T-cell (primary cell): ENCODE measurements at places on chromosomes 13 and 19. TPM values are rescaled to one million over a fixed set of nuclear protein-coding genes. Genes with fewer than 3 reads are reported as not detected.

- H3K27me3 ChIP-seq = no peaks in the 10 kb centered on the region
- peaks cover 81% of the 10 kb centered on the region for H3K4me1 ChIP-seq
- H3K36me3 ChIP-seq = peaks cover 7% of the 10 kb centered on the region
- H3K4me3 ChIP-seq = peak overlapping the region; percentile 74
- peak overlapping the region; percentile 78 for H3K27ac ChIP-seq
- DNase-seq = no peak
Measured at GRCh38 chr19:16076958-16077611, 790 bp downstream of the TPM4 start.

DNA sequence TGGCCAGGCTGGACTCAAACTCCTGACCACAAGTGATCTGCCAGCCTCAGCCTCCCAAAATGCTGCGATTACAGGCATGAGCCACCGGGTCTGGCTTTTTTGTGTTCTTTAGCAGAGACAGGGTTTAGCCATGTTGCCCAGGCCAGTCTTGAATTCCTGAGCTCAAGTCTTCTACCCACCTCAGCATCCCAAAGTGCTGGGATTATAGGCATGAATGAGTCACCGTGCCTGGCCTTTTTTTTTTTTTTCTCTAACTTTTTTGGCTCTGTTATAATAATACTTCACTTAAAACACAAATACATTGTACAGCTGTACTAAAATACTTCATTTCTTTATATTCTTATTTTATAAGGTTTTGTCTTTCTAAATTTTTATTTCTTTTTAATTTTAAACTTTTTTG is 599.5 kb upstream of the PCDH9 start:
- no peaks in the 10 kb centered on the region for H3K27me3 ChIP-seq
- DNase-seq = no peak
- no peak overlapping the region for H3K27ac ChIP-seq
- no peaks in the 10 kb centered on the region for H3K4me1 ChIP-seq
- H3K36me3 ChIP-seq = no peaks in the 10 kb centered on the region

DNA sequence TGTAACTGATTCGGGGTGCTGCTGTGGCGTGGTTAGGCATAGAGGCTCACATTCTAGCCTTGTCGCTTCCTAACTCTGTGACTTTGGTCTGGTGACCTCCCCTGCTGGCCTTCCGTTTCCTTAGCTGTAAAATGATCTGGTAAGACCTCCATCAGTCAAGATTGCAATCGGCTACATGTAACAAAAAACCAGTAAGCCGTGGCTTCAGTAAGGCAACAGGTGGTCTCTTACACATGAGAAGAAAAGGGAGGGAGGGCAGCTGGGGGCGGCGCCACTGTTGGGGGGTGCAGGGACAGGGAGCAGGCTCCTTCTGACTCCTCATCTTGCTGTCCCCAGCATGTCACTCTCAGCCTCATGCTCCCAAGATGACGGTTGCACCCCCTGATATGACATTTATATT is 148.0 kb downstream of the SIPA1L3 start:
- peaks cover 2% of the 10 kb centered on the region for H3K4me1 ChIP-seq
- no peak overlapping the region for H3K27ac ChIP-seq
- H3K36me3 ChIP-seq = no peaks in the 10 kb centered on the region
- DNase-seq = no peak
- no peaks in the 10 kb centered on the region for H3K27me3 ChIP-seq

- H3K27ac ChIP-seq = no peak overlapping the region
- peaks cover 7% of the 10 kb centered on the region for H3K36me3 ChIP-seq
- no peak overlapping the region for H3K4me3 ChIP-seq
- peaks cover 3% of the 10 kb centered on the region for H3K4me1 ChIP-seq
- DNase-seq = no peak
Measured at GRCh38 chr13:50071379-50071778, 56.1 kb downstream of the KCNRG start.

DNA sequence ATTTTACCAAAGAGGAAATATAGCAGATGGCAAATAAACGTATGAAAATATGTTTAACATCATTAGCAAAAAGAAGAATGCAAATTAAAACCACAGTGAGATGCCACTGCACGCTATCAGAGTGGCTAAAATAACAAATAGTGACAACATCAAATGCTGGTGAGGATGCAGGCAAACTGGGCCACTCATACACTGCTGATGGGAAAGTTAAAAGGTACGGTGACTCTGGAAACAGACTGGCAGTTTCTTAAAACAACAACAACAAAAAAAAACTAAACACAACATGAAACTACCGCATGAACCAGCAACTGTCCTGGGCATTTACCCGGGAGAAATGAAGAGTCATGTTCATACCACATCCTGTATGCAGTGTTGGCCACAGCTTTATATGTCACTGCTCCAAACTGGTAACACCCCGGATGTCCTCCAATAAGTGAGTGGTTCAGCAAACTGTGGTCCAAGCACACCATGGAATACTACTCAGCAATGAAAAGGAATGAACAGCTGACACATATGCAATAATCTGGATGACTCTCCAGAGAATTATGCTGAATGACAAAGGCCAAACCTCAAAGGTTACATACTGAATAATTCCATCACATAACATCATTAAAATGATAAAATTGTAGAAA is 22.3 kb downstream of the EPS15L1 start:
- no peaks in the 10 kb centered on the region for H3K27me3 ChIP-seq
- DNase-seq = peak; percentile 27
- H3K36me3 ChIP-seq = no peaks in the 10 kb centered on the region
- no peaks in the 10 kb centered on the region for H3K4me1 ChIP-seq

GRCh38 chr13:44565881-44566280 is 10.2 kb downstream of the TSC22D1 start:
- no peaks in the 10 kb centered on the region for H3K27me3 ChIP-seq
- H3K4me1 ChIP-seq = no peaks in the 10 kb centered on the region
- H3K27ac ChIP-seq = no peak overlapping the region
- H3K36me3 ChIP-seq = no peaks in the 10 kb centered on the region
- no peak for DNase-seq

GRCh38 chr19:2726904-2727639 is 5.9 kb upstream of the DIRAS1 start:
- peaks cover 2% of the 10 kb centered on the region for H3K36me3 ChIP-seq
- H3K4me3 ChIP-seq = no peak overlapping the region
- DNase-seq = no peak
- peaks cover 3% of the 10 kb centered on the region for H3K27me3 ChIP-seq

DNA sequence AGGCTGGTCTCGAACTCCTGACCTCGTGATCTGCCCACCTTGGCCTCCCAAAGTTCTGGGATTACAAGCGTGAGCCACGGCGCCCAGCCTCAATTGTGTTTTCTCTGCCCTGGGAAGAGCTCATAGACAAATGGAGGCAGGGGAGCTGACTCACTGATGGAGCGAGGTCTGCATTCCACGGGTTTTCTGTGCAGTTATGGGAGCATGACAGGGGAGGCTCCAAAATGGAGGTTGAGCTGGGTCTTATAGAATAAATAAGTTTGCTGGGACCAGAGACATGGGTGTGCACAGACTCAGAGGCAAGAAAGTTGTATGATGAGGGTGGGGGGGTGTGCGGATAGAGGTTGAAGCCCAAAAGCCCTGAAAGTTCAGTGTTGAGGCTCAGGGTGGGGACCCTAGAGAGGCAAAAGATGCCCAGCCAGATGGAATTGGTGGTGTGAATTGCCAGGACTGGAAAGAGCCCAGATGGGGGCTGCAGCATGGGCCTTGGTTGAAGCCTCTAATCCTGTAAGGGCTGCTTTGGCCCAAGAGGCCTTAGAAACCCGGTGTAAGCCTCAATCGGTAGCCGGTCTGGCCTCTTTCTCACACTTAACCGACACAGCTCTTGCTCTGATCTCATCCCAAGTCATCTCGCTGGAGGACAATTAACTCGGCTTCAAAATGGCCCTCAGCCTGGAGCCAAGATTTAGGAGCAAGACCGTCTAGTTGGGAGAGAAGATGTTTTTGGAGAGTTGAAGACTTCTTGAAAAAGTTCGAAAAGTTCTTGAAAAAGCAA is 1.9 kb downstream of the TPM4 start:
- H3K27me3 ChIP-seq = no peaks in the 10 kb centered on the region
- no peak for DNase-seq
- H3K4me1 ChIP-seq = peaks cover 34% of the 10 kb centered on the region
- peaks cover 21% of the 10 kb centered on the region for H3K36me3 ChIP-seq
- H3K27ac ChIP-seq = peak overlapping the region; percentile 78

DNA sequence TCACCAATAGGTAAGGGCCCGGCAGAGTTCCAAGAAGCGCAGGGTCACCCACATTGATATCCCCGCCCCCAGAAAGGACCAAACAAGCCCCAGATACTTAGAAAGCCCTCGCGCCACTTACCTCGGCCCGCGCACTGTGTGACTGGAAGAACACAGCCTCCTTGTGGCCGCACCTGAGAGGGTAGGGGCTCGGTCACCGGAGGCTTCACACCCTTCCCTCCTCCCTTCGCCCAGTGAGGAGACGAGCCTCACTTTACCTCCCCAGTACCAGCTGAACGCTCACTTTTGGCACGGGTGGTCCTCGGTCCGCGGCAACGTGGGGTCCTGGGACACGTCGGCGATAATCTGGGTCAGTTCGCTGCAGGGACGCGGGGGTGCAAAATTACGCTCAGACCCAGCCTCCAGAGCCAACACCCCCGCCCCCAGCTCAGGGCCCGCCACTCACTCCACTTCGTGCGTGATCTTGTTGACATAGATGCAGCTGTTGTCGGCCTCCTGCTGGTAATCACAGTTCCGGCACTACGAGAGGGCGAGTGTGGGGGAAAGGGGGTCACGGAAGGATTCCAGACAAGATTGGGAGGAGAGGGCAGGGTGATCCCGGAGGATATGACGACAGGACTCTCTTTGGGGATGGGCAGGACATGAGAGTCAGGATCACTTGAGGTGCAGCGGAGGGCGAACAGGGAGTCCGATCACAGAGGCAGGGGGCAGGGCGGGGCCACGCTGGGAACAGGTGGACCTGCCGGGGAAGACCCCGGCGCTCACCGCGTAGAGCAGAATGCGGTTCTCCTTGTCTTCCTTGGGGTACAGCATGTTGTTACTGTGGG is 568 bp downstream of the POLR2I start:
- no peak for DNase-seq
- H3K27ac ChIP-seq = peak overlapping the region; percentile 68
- H3K4me1 ChIP-seq = peaks cover 38% of the 10 kb centered on the region
- no peaks in the 10 kb centered on the region for H3K27me3 ChIP-seq

DNA sequence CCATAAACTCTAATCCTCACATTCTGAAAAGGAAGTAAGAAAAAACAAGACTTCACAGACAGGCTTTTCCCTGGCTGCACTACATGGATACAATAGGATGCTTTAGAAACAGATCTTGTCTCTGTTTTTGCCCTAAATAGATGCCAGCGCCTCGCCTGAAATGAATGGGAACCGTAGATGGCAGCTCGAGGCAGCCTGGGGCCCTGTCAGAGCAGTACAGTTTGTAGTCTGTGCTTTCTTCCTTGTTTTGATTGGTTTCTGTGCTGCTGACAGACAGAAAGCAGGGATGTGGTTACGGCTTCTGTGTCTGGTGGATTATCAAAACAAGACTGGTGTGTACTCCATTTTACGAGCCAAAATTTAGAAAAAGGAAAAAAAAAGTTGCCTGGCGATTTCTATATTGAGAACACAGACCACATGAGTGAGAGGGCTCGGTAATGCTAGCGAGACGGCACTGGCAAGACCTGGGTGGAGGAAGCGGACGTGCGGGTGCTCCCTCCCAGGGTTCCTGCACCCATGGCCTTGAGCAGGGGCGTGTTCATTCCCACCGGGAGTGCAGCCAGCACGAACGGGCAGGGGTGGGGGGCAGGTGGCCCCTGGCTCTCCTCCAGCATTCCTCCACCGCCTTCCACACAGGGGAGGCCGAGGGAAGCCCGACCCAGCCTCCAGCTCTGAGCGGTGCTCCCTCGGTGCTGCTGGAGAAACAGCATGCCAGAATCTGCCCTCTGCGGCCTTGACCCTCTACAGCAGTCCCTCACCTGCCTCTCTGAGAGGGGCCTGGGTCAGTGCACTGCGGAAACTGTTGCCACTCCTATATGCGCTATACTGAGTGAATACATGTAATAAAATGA is 37.6 kb upstream of the C1QTNF9 start:
- peak overlapping the region; percentile 75 for H3K4me3 ChIP-seq
- H3K4me1 ChIP-seq = peaks cover 82% of the 10 kb centered on the region
- H3K27ac ChIP-seq = peak overlapping the region; percentile 83
- peak; percentile 72 for DNase-seq
- no peaks in the 10 kb centered on the region for H3K36me3 ChIP-seq
- H3K27me3 ChIP-seq = no peaks in the 10 kb centered on the region

GRCh38 chr13:76516013-76516412 is 370.2 kb downstream of the KCTD12 start:
- DNase-seq = no peak
- no peaks in the 10 kb centered on the region for H3K4me1 ChIP-seq
- H3K4me3 ChIP-seq = no peak overlapping the region
- no peak overlapping the region for H3K27ac ChIP-seq
- no peaks in the 10 kb centered on the region for H3K36me3 ChIP-seq

DNA sequence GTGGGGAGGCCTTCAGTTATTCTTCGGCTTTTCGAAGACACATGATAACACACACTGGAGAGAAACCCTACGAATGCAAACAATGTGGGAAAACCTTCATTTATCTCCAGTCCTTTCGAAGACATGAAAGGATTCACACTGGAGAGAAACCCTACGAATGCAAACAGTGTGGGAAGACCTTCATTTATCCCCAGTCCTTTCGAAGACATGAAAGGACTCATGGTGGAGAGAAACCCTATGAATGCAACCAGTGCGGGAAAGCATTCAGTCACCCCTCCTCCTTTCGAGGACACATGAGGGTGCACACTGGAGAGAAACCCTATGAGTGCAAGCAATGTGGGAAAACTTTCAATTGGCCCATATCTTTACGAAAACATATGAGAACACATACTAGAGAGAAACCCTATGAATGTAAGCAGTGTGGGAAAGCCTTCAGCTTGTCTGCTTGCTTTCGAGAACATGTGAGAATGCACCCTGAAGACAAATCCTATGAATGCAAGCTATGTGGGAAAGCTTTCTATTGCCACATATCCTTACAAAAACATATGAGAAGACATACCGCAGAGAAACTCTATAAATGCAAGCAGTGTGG is 11.8 kb downstream of the ZNF555 start:
- H3K4me3 ChIP-seq = no peak overlapping the region
- no peak overlapping the region for H3K27ac ChIP-seq
- peaks cover 23% of the 10 kb centered on the region for H3K4me1 ChIP-seq
- no peak for DNase-seq
- H3K36me3 ChIP-seq = peaks cover 2% of the 10 kb centered on the region

The ATP4A gene
- not detected for total RNA-seq

The CFAP97D2 gene
- total RNA-seq = 0.96 TPM

The PLPP2 gene
- total RNA-seq = 0.23 TPM

The ZNF304 gene
- total RNA-seq = 14.3 TPM

The OR7A10 gene
- not detected for total RNA-seq

The NLRP11 gene
- not detected for total RNA-seq

The BRSK1 gene
- 4.6 TPM for total RNA-seq

The MATK gene
- 26.2 TPM for total RNA-seq

The ZNF729 gene
- total RNA-seq = not detected

The CADM4 gene
- 0.16 TPM for total RNA-seq

The ICAM4 gene
- total RNA-seq = 0.47 TPM
